ENCODE measurements at places on chromosomes 11 and 22.
A peak's percentile ranks its signal among the peaks of the same experiment; 100 is the strongest.

DNA sequence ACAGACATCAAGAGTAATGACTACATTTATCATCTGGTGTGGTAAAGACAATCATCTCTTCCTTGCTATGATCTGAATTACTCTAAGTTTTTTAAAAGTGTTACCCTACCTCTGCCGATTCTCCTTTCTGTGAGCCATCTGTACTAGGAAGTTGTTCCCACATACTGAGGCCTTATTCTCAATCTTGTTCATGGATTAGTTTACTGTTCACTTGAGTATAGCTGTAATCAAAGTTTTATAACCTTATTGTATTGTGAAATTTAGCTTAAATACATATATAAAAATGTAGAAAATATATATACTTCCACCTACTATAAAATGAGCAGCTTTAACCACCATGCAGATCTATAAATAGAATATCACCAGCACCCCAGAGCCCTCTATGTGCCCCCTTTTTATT, 2.4 kb upstream of the OR8D2 start:
- DNase-seq = no peak

GRCh38 chr22:47016631-47017030, 254.2 kb downstream of the TBC1D22A start:
- DNase-seq = no peak

DNA sequence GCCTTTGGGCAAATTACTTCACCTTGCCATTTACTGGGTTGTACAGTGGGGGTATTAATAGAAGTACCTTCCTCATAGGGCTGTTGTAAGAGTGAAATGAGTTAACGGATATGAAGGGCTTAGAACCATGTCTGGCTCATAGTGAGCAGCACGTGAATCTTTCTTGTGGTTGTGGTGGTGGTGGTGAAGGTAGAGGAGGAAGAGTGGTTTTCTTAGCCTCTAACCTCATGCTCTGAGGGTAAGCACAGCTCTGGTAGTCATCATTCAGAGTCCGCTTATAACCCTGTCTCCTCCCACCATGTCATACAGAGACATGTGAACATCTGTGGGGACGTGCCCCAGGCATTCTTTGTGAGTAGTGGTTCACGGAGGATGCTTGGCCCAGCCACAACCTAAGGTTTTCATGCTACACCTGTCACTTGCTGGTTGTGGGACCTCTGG, 43.6 kb downstream of the TEAD1 start:
- DNase-seq = peak; percentile 70

DNA sequence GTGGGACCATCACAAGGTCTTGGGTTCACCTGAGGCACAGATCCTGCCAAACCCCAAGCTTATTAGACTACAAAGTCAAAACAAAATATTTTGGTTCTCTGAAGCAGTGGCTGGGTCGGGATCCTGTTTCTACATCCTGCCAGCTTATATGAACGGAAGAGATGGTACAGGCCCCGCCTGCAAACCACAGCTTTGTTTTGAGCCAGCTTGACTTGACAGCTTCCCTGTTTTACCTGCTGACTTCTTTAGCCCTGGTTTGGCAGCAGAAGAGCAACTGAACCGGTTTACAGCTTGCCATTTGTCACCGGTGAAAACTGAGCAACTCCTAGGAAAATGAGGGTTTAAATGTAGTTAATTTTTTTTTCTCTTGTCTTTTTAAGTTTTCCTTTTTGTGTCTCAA, 11.4 kb downstream of the PACS1 start:
- DNase-seq = peak; percentile 42

DNA sequence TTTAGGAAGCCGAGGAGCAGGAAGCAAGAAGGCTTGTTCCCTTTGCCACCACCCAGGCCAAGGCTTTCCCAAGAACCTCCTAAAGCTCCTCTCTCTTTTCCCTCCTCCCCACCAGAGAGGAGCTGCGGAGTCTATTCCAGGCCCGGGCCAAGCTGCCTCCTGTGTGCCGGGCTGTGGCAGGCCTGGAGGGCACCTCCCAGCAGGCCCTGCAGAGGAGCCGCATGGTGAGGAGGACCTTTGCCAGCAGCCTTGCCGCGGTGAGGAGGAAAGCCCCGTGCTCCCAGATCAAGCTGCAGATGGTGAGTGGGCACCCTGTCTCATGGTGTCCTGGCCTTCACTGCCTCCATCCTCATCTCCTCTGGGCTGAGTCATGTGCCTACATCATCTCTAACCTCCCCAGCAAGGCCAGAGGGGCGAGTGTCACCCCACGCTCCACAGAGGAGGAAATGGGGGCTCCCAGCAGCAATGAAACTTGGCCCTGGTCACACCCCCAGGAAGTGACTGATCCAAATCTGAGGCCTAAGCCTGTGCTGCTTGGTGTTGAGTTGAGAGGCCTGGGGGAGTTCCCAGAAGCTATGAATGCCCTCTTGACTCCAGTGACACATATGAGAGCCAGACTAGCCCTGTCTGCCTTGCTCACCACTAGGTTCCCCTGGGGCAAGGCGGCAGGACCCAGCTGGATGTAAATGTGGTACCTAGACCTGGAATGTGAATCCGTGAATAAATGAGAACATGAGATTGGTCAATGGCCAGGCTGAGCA, 104.2 kb downstream of the MYO18B start:
- DNase-seq = peak; percentile 57

DNA sequence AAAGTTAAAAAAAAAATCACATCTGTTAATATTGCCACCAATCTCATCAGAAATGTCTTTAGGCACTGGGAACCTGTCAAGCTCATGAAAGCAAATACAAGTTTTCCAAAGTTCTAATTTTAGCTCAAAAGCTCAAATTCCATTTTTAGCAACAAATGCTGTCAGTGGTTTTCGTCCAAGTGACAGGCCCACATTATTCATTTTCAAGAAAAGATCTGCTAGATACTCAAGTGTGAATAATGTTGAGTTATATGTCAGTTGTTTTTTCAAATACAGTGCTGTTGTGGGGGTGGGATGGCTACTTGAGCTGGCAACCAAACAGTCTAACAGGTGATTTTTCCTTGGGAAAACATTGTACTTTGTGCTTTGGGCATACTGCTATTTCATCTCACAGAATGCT, 1072.6 kb downstream of the OPCML start:
- DNase-seq = no peak

- no peak for DNase-seq
Observed at GRCh38 chr22:25402160-25402500, 162.3 kb upstream of the GRK3 start.

DNA sequence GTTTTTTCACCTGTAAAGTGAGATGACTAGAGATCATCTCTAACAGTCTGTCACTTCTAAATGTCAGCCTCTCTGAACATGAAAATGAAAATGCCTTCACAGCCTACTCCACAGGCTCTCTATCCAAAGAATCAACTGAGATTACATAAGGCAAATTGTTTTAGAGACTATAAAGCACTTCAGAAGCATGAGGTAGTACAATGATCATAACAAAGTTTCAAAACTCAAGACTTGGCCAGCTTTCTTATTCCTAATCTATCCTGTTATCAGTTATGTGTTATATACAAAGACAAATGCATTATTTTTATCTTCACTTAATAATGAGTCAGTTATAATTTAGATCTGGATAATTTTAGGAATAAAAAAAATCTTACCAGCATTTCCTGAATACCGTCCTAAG, 20.3 kb upstream of the CEP126 start:
- DNase-seq = no peak

- DNase-seq = no peak
Observed at GRCh38 chr11:63940786-63941185, 2.0 kb downstream of the NAA40 start.

- DNase-seq = no peak
Observed at GRCh38 chr11:119778391-119779194, 49.6 kb upstream of the NECTIN1 start.

DNA sequence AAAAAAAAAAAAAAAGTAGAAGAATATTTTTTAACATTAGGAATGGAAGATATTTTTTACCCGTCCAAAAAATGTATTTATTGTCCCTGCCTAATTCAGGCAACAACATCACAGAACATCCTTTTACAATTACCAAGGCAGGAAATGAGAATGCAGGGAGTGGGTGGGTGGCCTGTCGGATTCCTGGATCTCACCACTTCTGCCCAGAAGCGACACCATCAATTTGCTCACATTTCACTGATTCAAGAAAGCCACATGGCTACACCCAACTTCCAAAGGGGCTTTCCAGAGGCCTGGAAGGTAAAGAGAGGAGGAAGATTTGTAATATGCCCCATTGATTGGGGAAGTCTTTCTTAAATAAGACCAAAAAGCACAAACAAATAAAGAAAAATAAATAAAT, 93.8 kb upstream of the CLPB start:
- no peak for DNase-seq
